GM12878 (cell line): ENCODE measurements at places on chromosomes 4 and X. TPM values are rescaled to one million over a fixed set of nuclear protein-coding genes. Genes with fewer than 3 reads are reported as not detected.

DNA sequence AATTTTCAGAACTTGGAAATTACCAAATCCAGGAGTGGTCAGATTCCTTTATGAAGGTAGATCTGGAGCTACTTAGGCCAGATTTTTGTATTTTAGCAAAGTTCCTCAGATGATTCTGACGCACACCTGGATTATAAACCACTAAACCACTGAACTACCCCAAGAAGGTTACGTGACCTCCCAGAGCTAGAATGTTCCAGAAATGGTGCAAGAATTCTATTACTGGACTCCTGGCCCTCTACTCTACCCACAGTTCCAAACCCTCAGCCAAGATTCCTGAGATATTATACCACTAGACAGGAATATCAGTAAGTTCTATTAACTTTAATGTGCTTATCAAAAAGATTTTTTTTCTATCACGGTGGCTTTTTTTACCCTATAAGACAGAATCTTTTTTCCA, 67.1 kb downstream of the ABCG2 start:
- no peak for DNase-seq

GRCh38 chr4:135917011-135917410, 1615.3 kb downstream of the PCDH18 start:
- no peak for DNase-seq

DNA sequence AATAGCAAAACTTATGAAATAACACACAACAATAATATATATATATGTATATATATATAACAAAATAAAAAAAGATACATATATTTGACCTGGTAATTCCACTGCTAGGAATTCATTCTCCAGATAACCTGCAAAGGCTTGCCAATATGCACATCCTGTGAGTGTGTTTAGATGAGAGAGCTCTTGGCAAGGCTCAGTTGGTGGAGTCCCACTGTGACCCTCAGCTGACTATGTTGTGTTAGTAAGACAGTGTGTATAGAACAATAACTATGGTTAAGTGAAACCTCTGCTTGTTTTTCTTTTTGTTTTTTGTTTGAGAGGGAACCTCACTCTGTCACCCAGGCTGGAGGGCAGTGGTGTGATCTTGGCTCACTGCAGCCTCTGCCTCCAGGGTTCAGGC, 39.5 kb upstream of the RBMX start:
- no peak for DNase-seq

GRCh38 chr4:45831692-45832091, 292.2 kb downstream of the GABRG1 start:
- DNase-seq, result no peak

The FRG2 gene
- total RNA-seq, result not detected in 2 replicates
